Activated CD8-positive, alpha-beta memory T cell treated with anti-CD3 and anti-CD28 coated beads for 4 hours (primary cell): ENCODE measurements at places on chromosomes 2 and 18.

DNA sequence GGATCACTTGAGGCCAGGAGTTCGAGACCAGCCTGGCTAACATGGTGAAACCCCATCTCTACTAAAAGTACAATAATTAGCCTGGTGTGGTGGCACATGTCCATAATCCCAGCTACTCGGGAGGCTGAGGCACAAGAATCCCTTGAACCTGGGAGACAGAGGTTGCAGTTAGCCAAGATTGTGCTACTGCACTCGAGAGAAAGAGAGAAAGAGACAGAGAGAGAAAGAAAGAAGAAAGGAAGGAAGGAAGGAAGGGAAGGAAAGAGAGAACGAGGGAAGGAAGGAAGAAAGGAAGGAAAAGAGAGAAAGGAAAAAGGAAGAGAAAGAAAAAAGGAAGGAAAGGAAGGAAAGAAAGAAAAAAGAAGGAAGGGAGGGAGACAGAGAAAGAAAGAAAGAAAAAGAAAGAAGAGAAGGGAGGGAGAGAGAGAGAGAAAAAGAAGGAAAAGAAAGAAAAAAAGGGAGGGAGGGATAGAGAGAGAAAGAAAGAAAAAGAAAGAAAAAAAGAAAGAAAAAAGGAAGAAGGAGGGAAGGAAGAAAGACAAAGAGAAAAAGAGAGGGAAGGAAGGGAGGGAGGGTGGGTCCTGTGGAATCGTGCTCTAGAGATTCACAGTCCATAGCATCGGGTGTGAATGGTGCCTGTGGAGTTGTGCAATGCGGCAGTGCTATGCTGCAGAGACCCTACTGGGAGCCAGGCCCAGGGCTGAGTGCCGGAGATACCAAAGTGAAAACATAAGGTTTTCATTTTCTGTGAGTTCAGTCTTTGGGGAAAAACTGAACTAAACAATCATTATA lies 4.6 kb upstream of the SDC1 start:
- no peak for DNase-seq

- DNase-seq: no peak
These were observed 27.4 kb downstream of the EIF4E2 start for GRCh38 chr2:232577841-232578240.

DNA sequence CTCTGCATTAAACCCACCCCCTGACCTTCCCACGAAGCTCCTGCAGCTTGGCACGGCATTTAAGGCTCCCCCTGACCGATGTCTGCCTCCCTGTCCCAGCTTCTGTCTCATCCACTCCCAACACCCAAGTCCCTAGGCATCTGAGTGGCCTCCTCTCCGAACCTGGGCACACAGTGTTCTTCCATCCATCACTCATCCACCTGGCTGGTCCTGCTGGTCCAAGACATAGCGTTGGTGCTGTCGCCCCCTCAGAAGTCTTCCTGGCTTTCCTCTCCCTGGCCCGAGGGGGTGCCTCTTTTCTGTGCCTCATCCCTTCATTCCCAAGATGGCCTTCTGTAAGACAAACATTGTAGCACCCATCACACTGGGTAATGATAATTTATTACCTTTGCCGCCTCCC lies 323.6 kb downstream of the GBX2 start:
- DNase-seq: no peak

DNA sequence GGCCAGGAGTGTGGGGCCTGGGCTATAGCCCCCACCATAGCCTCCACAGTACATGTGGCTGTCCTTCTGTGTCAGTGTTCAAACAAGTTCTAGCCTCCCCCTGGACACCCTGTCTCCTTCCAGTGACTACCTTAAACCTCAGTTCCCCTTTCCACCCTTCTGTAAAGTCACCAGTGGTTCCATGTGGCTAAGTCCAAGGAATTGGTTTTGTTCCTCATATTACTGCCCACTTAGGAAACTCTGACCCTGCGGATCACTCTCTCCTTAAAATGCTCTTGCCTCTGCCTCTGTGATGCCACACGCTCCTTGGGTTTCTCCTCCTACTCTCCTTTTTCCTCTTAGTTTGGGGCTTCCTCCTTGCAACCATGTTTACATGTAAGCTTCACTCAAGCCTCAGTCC lies 27.8 kb upstream of the REL start:
- no peak for DNase-seq

DNA sequence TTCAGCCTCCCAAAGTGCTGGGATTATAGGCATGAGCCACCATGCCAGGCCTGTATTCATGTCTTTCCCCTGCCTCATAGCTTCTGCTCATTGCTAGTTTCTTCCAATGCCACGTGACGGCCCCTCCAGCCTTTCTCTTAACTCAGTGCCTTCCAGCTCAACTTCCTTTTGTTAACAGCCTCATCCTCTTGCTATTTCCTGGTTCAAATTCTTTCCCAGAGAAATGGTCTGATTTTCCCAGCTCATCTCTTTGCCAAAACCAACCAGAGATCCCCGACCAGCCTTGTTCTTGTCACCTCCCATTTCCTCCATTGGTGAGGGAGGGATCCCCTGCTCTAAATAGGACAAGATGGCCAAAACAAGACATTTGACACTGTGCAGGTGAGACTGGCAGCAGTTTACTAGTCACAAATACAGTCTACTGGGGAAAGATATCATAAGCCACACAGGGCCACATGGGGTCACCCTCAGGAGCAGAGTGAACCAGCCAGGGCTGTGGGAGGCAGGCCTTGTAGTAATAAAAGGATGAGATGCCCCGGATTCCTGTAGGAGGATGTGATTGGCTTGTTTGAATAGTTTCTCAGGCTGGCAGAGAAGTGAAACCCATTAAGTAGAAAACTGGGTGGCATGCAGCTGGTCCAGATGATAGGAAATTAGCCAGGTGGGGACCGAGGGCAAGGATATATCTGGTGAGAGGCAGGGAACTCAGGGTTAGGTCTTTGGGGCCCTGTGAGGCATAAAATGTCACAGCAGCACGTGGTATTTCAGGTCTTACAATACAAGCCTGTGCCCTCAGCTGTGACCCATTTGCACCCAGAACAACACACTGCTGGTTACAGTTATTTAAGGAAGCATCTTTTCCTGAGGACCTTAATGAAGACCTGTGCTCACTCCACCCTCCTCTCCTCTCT lies 6.4 kb downstream of the CD207 start:
- DNase-seq: no peak

DNA sequence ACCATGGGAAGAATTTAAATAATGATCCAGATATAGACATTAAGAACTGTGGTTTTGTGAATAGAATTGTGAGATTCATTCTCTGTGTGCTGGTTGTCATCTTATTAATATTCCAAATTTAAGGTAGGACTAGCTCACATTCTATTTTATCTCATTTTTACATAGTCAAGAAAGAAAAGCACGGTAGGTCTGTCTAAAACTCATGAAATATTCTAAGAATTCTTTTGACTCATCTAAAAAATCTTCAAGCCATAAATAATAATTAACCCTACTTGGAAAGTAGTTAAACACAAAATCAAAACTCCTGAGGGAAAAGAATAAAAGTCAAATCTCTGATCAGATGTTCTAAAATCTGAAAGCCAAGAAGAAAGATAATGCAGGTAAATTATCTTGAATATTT lies 388.8 kb upstream of the CHAC2 start:
- DNase-seq: no peak

DNA sequence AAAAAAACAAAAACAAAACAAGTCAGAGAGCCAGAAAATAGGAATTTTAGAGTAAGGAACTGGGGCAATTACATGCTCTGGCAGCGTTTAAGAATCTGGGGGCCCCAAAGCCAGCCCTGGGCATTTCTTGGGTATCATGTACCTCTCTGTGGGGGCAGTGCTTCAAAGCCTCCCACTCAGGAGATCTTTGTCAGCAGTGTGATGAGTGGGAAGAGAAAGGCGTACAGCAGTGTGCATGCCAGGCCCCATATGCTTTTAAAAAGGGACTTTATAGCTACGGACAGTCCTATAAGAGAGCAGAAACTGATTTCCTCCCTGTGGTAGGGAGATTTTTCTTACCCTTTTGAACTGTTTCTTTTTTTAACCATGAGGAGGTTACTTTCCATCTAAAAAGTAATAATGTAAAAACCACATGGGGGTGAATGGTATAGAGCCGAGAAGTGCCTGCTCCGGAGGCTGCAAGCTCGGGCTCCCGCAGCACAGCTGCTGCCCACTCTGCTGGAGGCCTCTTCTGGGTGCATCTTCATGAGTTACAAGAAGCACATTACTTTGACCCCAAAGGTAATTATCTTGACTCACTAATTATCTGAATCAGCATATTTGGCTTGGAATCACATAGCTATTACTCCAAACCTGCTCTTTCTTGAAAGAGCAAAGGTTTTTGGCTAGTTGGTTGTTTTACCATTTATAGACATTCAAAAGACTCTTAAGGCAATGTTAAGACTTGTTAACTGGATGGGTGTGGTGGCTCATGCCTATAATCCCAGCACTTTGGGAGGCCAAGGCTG lies 46.4 kb downstream of the PROC start:
- DNase-seq: no peak

DNA sequence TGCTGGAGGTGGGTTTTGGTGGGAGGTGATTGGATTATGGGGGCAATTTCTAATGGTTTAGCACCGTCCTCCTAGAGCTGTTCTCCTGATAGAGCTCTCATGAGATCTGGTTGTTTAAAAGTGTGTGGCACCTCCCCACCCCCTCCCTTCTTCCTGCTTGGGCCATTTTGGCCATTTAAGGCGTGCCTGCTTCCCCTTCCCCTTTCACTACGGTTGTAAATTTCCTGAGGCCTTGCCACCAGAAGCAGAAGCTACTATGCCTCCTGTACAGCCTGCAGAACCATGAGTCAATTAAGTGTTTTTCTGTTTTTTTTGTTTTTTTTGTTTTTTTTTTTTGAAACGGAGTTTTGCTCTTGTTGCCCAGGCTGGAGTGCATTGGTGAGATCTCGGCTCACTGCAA lies 335.7 kb upstream of the HS6ST1 start:
- no peak for DNase-seq

- DNase-seq: no peak
These were observed 50.8 kb upstream of the TWSG1 start for GRCh38 chr18:9283791-9284190.

DNA sequence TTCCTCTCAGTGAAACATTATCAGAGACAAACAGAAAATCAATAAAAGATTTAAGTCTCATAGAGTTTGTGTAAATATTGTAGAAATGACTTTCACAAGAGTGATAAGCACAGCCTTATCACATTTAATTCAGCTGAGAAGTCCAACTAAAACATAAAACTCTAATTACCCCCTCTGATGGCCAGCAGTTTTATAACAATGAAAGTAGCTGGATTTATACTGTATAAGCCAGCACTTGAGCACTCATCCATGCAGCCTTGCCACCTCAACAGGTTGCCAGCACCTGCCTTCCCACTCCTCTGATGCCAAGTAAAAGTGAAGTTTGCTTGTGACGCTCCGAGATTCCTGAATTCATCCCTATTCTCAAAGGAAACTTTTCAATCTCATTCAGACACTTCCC lies 103.0 kb upstream of the STK39 start:
- no peak for DNase-seq
